Naive thymus-derived CD8-positive, alpha-beta T cell (primary cell): ENCODE measurements at places on chromosomes 16 and 17. TPM values are rescaled to one million over a fixed set of nuclear protein-coding genes. Genes with fewer than 3 reads are reported as not detected.
A peak's percentile ranks its signal among the peaks of the same experiment; 100 is the strongest.

DNA sequence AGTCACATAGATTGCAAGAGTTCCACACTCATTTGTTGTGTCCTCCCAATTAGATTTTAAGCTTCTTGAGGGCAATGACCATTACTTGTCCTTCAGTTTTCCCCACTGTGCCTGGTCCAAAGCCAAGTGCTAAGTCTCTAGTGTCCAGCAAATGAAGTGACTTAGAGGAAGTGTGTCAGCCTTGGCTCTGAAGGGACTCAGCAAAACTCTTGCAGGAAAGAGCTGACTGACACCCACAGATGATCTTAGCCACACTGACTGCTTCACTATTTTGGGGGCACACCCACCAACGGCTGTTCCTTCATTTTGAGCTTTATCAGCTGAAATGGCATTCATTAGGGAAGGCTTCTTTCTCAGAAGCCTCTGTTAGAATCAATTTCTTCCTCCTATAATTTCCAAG lies 358.1 kb downstream of the UTP18 start:
- H3K27me3 ChIP-seq, result peaks cover 31% of the 10 kb centered on the region
- no peaks in the 10 kb centered on the region for H3K36me3 ChIP-seq
- DNase-seq, result no peak

DNA sequence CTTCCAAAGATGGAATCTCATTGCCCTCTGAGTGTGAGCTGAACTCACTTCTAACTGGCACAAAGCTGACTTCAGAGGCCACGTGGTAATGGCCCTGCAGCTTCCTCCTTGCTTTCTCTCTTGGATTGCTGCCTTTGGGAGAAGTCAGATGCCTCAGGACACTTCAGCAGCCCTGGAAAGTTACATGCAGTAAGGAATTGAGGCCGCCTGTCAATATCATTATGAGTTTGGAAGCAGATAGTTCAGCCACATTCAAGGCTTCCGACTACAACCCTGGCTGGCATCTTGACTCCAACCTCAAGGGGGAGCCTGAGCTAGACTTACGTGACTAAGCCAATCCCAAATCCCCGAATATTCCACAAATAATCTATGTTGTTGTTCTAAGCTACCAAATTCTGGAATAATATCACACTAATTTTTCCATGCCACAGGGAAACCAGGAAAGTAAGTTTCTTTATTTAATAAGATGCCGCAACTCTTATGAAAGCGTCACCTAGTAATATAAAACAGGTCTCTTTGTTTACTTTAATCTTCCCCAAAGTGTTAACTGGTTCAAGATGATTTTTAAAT lies 13.6 kb downstream of the CEP20 start:
- no peak for DNase-seq
- no peaks in the 10 kb centered on the region for H3K27me3 ChIP-seq
- H3K36me3 ChIP-seq, result peaks cover 90% of the 10 kb centered on the region
- no peaks in the 10 kb centered on the region for H3K4me1 ChIP-seq
- no peak overlapping the region for H3K4me3 ChIP-seq

DNA sequence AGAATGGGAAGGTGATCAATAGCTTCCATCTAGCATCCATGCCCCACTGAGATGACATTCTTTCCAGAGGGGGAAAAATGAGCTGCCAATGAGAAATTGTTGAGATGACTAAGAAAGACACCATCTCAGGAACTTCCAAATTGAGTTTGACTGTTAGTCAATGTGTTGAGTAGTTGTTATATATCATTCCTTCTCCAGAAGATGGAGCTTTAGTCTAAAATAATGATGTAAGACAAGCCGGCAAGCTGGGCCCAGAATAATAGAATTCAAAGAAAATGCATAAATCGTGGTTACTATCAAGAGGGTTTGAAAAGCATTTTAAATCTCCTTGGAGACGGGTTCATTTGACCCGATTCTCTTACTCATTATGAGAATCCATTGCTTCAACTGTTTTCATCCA lies 71.0 kb upstream of the ATF7IP2 start:
- peaks cover 22% of the 10 kb centered on the region for H3K4me1 ChIP-seq
- H3K27ac ChIP-seq, result peak overlapping the region; percentile 17
- H3K4me3 ChIP-seq, result no peak overlapping the region
- DNase-seq, result no peak

The HID1 gene
- total RNA-seq, result 9.5 TPM

- no peaks in the 10 kb centered on the region for H3K36me3 ChIP-seq
- no peaks in the 10 kb centered on the region for H3K4me1 ChIP-seq
- no peak overlapping the region for H3K4me3 ChIP-seq
- H3K27ac ChIP-seq, result no peak overlapping the region
- H3K27me3 ChIP-seq, result peaks cover 26% of the 10 kb centered on the region
These were observed 41.6 kb downstream of the MAPT start for GRCh38 chr17:45935710-45936509.

The CACNG3 gene
- not detected for total RNA-seq

- no peaks in the 10 kb centered on the region for H3K4me1 ChIP-seq
- peaks cover 1% of the 10 kb centered on the region for H3K27me3 ChIP-seq
- H3K27ac ChIP-seq, result no peak overlapping the region
These were observed 381.8 kb upstream of the MAF start for GRCh38 chr16:79982361-79982760.

DNA sequence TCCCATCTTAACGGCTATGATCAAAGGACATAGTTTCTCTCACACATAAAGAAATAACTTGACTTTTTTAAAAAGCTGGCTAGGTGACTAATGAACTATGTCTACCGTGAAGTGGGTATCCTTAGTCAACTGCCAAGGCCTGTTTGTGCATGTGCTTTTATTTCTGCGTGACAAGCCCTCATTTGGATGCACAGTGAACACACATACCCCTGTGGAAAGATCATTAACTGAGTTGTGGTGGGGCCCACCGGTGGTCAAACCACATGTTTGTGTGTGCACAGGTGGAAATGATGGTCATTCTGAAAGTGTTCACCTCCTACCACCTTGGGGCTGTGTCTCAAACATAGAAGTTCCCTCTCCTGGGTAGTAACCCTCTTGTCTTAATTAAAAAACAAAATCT lies 256.1 kb upstream of the SALL1 start:
- DNase-seq, result no peak
- no peaks in the 10 kb centered on the region for H3K4me1 ChIP-seq
- H3K36me3 ChIP-seq, result no peaks in the 10 kb centered on the region
- no peak overlapping the region for H3K4me3 ChIP-seq
- H3K27ac ChIP-seq, result no peak overlapping the region

The FN3K gene
- 12.7 TPM for total RNA-seq

- peaks cover 13% of the 10 kb centered on the region for H3K36me3 ChIP-seq
- H3K27ac ChIP-seq, result no peak overlapping the region
- DNase-seq, result no peak
- no peaks in the 10 kb centered on the region for H3K27me3 ChIP-seq
- no peaks in the 10 kb centered on the region for H3K4me1 ChIP-seq
These were observed 40.5 kb downstream of the ABHD15 start for GRCh38 chr17:29526322-29526721.

DNA sequence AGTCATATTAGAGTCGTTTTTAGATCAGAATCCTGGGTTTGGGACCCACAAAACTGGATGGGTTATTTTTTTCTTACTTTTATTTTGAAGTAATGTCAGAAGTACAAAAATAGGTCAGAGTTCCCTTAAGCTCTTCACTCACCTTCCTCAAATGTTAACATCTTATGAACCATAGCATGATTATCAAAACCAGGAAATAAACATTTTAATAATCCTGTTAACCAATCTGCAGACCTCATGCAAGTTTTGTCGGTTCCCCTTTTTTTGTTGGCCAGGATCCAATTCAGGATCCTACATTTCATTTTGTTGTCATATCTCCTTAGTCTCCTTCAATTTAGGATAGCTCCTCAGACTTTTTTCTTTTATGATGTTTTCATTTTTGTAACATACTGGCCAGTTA lies 162.0 kb downstream of the CHD9 start:
- H3K27me3 ChIP-seq, result no peaks in the 10 kb centered on the region
- H3K4me3 ChIP-seq, result no peak overlapping the region
- no peak overlapping the region for H3K27ac ChIP-seq
- no peaks in the 10 kb centered on the region for H3K36me3 ChIP-seq
- no peak for DNase-seq

DNA sequence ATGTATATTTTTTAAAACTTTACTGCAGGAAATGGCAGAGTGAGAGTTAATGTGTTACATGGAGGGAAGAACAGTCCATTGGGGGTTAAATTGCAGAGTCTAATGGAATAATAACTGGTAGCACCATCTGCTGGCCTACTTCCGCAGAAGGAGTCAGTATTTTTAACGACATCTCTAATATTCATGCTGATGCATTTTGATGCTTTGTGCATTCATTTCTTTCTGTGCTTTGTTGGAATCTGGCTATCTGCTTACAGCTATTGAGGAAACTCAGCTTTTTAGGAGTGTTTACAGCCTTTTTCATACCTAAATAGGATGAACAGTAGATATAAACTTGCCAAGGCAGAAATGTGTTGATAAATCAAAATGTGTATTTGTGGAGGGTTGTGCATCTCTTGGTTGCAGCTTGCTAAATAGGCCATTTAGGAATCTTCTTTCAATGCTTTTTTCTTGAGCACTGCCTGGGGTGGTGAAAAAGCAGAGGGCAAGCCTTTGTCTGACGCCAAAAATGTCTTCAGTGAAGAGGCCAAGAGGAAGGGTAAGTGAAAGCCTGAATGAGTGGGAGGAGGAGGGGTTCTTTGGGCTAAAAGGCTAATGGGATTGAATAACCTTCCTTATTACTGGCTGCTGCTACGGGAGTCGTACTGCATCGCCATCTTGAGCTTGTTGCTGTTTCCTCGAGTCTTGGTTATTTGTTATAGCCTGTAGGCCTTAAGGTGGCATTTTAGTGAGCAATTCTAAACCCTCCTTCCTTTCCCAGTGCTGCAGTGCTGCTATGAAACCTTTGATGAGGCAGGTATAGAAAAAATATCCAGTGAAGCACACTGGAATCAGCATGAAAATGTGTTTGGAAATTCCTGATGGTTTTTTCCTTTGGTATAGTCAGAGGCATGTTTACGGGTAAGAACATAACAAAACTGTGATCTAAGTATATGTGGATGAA lies 153.3 kb downstream of the CHD9 start:
- H3K4me1 ChIP-seq, result peaks cover 9% of the 10 kb centered on the region
- H3K36me3 ChIP-seq, result peaks cover 9% of the 10 kb centered on the region
- no peak for DNase-seq
- peak overlapping the region; percentile 51 for H3K27ac ChIP-seq
- no peaks in the 10 kb centered on the region for H3K27me3 ChIP-seq

DNA sequence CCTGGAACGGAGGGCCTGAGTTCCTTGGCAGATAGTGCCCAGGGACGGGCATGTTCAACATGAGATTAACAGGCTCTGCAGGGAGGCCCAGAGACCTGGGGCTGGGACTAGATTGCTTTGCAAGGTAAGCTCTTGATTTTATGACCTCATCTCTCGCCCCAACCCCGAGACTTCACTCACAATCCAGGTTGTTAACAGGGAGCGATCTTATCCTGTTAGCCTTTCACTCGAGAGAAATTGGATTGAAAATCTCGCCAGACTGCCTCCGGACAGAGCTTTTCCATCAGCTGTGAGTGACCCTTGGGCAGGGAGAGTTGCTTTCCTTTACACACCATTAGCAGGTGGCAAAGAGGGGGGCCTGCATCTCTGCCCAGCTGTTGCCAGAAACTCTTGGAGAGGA lies 521.7 kb upstream of the EEF2KMT start:
- H3K27me3 ChIP-seq, result peaks cover 35% of the 10 kb centered on the region
- no peak overlapping the region for H3K27ac ChIP-seq
- H3K4me1 ChIP-seq, result no peaks in the 10 kb centered on the region
- no peak for DNase-seq

- H3K27me3 ChIP-seq, result no peaks in the 10 kb centered on the region
- H3K4me3 ChIP-seq, result no peak overlapping the region
- H3K36me3 ChIP-seq, result peaks cover 68% of the 10 kb centered on the region
- H3K4me1 ChIP-seq, result peaks cover 77% of the 10 kb centered on the region
These were observed 4.5 kb downstream of the HERPUD1 start for GRCh38 chr16:56936491-56936890.

- H3K4me1 ChIP-seq, result peaks cover 16% of the 10 kb centered on the region
- no peak overlapping the region for H3K27ac ChIP-seq
- no peak overlapping the region for H3K4me3 ChIP-seq
- no peak for DNase-seq
- H3K36me3 ChIP-seq, result no peaks in the 10 kb centered on the region
These were observed 67.5 kb downstream of the MARF1 start for GRCh38 chr16:15575293-15576049.

- peak overlapping the region; percentile 100 for H3K27ac ChIP-seq
- peaks cover 54% of the 10 kb centered on the region for H3K36me3 ChIP-seq
- peak overlapping the region; percentile 98 for H3K4me3 ChIP-seq
These were observed 1.2 kb downstream of the DDX5 start for GRCh38 chr17:64504769-64505339.

DNA sequence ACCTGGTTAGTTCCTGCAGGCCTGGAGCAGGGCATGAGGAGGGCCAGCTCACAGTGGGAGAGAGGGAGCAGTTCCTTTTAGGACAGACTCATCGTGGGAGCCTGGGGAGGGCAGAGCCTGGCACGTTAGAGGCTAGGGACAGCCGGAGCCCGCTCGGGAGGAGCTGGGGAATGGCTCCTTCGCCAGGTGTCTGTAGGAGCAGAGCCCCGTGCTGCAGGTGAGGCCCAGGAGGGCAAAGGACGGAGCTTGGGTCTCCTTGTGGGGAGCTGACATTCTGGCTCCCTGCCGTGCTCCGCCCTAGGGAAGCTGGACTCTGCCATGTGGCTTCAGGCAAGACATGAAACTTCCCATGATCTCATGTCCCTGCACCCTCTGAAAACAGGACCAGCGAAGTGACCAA lies 18.7 kb upstream of the MTSS2 start:
- H3K36me3 ChIP-seq, result peaks cover 3% of the 10 kb centered on the region
- no peaks in the 10 kb centered on the region for H3K27me3 ChIP-seq
- no peaks in the 10 kb centered on the region for H3K4me1 ChIP-seq
- peak overlapping the region; percentile 59 for H3K27ac ChIP-seq
- no peak for DNase-seq
- H3K4me3 ChIP-seq, result no peak overlapping the region

The CD300LF gene
- not detected for total RNA-seq

DNA sequence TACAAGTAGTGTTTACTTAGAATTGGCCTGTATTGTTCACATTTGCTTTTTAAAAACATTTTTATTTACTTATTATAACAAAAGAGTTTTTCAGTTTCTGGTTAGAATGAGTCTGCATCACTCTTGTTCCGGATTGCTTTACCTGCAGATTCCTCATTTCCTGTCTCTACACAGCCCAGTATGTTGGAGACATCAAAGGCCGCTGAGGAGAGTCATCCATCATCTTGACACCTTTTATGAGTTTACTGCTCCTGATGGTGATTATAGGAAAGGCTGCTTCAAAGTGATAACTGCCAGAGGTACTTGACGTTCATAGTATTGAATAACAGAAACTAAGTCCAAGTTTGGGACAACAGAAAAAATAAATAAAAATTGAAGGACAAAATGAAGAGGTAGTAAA lies 490.5 kb upstream of the CA10 start:
- no peaks in the 10 kb centered on the region for H3K36me3 ChIP-seq
- H3K27ac ChIP-seq, result no peak overlapping the region
- H3K4me1 ChIP-seq, result no peaks in the 10 kb centered on the region
- no peak overlapping the region for H3K4me3 ChIP-seq

DNA sequence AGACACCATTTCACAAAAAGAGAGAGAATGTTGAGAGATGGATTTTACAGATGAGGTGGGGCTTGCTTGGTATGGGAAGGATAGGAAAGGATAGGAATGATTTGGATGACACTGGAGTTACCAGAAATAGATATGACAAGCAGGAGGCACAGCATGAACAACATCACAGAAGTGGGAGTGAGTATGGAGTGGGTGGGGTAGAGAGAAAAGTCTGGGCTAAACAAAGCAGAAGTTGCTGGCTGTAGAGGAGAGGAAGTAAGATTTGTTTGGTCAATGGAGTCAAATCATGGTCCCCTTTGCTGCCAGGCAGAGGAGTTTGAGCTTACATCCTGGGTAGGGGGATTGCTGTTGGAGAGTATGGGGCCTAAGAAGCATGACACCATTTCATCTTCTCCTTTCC lies 101.7 kb downstream of the VAT1L start:
- no peaks in the 10 kb centered on the region for H3K36me3 ChIP-seq
- peaks cover 20% of the 10 kb centered on the region for H3K27me3 ChIP-seq
- H3K4me1 ChIP-seq, result no peaks in the 10 kb centered on the region
- H3K4me3 ChIP-seq, result no peak overlapping the region
- H3K27ac ChIP-seq, result no peak overlapping the region
